ENCODE measurements at places on chromosomes 5 and 9.

GRCh38 chr5:160021831-160022446 is 13.0 kb downstream of the TTC1 start:
- DNase-seq = peak; percentile 8

GRCh38 chr9:106893088-106893487 is 30.1 kb downstream of the ZNF462 start:
- DNase-seq = no peak

GRCh38 chr5:155508673-155509072 is 495.1 kb downstream of the KIF4B start:
- DNase-seq = no peak

- DNase-seq = no peak
These were observed 1495.6 kb upstream of the CDH6 start for GRCh38 chr5:29697785-29698414.

- no peak for DNase-seq
These were observed 19.1 kb downstream of the STX17 start for GRCh38 chr9:99925541-99925940.

- no peak for DNase-seq
These were observed 1071.9 kb upstream of the ARRDC3 start for GRCh38 chr5:92455011-92455410.

- DNase-seq = no peak
These were observed 28.5 kb downstream of the DPYSL3 start for GRCh38 chr5:147481376-147481775.

DNA sequence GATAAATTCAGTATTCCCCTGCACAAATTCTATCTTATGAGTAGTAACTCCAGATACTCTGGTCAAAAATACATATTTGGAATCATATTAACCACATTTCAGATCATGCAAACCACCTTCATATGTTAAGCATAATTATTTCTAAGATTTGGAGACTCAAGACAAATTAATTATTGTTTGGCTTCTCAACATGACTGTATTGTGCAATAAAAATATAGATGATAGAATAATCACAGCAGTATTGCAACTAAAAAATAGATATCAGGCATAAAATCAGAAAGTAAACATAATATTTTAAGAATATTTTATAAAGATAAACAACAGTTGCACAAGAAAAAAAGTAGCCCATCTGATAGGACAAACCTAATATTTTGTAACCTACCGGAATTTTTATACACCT is 1767.6 kb upstream of the NUDT12 start:
- DNase-seq = no peak
